G401 (cell line): ENCODE measurements at places on chromosomes 4 and X.

GRCh38 chrX:151359341-151359740 lies 37.7 kb upstream of the VMA21 start:
- no peak for DNase-seq

GRCh38 chr4:162700815-162701361 lies 465.8 kb downstream of the NAF1 start:
- no peak for DNase-seq

DNA sequence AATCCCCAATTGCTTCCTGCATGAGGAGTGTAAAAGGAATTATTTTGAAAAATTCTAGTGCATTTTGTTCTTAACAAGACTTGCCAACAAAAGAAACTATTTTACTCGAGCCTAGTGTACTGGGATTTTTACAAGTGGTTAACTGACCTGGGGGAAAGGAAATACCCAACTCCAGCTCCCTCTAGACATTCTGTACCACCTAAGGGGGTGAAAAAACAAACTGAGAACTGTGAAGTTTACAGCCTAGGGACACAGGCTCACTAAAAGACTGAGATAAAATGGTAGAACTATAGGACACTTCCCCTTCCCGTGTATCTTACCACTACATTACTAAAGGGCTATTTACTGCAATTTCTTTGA lies 2.6 kb upstream of the ADH5 start:
- DNase-seq = no peak

DNA sequence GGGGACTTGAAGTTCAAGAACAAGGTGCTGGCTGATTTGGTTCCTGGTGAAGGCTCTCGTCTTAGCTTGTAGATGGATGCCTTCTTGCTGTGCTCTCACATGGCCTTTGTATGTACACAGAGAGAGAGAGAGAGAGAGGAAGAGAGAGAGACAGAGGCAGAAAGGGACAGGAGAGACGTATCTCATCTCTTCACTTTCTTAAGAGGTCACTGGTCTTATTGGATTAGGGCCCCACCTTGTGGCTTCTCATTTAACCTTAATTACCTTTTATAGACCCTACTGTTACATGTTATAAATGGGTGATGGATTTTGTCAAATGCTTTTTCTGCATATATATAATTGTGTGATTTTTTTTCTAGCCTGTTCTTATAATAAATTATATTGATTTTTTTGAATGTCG lies 1444.2 kb downstream of the ADGRL3 start:
- peak; percentile 38 for DNase-seq

DNA sequence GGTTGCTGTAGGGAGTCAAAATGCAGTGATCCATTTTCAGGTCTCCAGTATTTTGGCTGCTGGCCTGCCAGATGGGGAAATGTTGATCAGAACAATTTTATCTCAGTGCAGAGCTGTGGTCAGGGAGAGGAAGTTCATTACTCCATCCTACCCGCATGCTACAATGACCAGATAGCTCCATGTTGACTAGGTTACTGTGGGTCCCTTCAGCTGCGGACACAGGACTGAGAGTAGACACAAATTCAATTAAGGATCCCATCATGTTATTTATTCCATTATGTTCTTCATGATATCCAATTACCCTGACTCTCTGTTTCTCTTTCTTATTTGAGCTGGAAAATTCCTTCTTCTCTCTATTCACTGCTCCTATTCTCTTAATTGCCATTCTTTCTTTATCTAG lies 16.3 kb downstream of the SYNPO2 start:
- no peak for DNase-seq

GRCh38 chr4:185651137-185651677 lies 115.9 kb upstream of the PDLIM3 start:
- no peak for DNase-seq

GRCh38 chr4:139300431-139301112 lies 733 bp upstream of the NAA15 start:
- DNase-seq = no peak

- DNase-seq = peak; percentile 19
Observed at GRCh38 chr4:154349829-154350228, 141.8 kb downstream of the DCHS2 start.
